ENCODE measurements at places on chromosomes 12 and 14. TPM values are rescaled to one million over a fixed set of nuclear protein-coding genes. Genes with fewer than 3 reads are reported as not detected.

Gene WBP11
- 10.2 TPM for total RNA-seq

Gene FITM1
- 0.13 TPM for total RNA-seq

Gene LRFN5
- total RNA-seq, result 1.2 TPM

Gene BCL11B
- total RNA-seq, result not detected

Gene CRIP1
- total RNA-seq, result 49.0 TPM

Gene SLC7A7
- 1.9 TPM for total RNA-seq

Gene OR4Q2
- not detected for total RNA-seq

Gene SYNJ2BP
- total RNA-seq, result 28.4 TPM

Gene NGB
- not detected for total RNA-seq

Gene HPD
- total RNA-seq, result 4.7 TPM

Gene ATF1
- total RNA-seq, result 29.1 TPM

Gene KRT3
- not detected for total RNA-seq

Gene MGST1
- 25.7 TPM for total RNA-seq

Gene APOF
- total RNA-seq, result not detected

Gene RAB5B
- 40.0 TPM for total RNA-seq

Gene PTPRR
- 1.5 TPM for total RNA-seq

Gene SPSB2
- 10.5 TPM for total RNA-seq

Gene C1S
- total RNA-seq, result 215 TPM

Gene ANP32D
- total RNA-seq, result 0.12 TPM

Gene KCNMB4
- 0.26 TPM for total RNA-seq

Gene FOXA1
- not detected for total RNA-seq

Gene KLRD1
- 0.13 TPM for total RNA-seq

Gene CLEC7A
- not detected for total RNA-seq

Gene MMP17
- total RNA-seq, result 4.2 TPM

Gene GZMH
- total RNA-seq, result not detected

Gene TMPRSS12
- total RNA-seq, result not detected

Gene SLC6A15
- total RNA-seq, result 0.13 TPM

Gene MDGA2
- total RNA-seq, result not detected

Gene KLHL33
- 0.13 TPM for total RNA-seq

Gene SIX4
- 5.2 TPM for total RNA-seq

Gene TAS2R46
- total RNA-seq, result 1.1 TPM

Gene KLRC1
- not detected for total RNA-seq

Gene KERA
- total RNA-seq, result not detected

Gene FBLN5
- 31.1 TPM for total RNA-seq

Gene PGF
- total RNA-seq, result 15.2 TPM

Gene KCNA5
- total RNA-seq, result not detected

Gene CIROP
- total RNA-seq, result 0.06 TPM

Gene MANSC4
- not detected for total RNA-seq

Gene DAO
- total RNA-seq, result not detected

Gene TMCC3
- 0.50 TPM for total RNA-seq

Gene CSRP2
- total RNA-seq, result 3.0 TPM

Gene SIX6
- not detected for total RNA-seq

Gene ARHGAP9
- not detected for total RNA-seq
